Upper lobe of left lung (tissue), 6 donors: ENCODE measurements at places on chromosomes 4 and X. TPM values are rescaled to one million over a fixed set of nuclear protein-coding genes. Genes with fewer than 3 reads are reported as not detected.

- H3K4me3 ChIP-seq: no peak overlapping the region
- no peaks in the 10 kb centered on the region for H3K4me1 ChIP-seq
- H3K36me3 ChIP-seq: peaks cover 75% of the 10 kb centered on the region
- H3K27me3 ChIP-seq: no peaks in the 10 kb centered on the region
- H3K27ac ChIP-seq: no peak overlapping the region
Measured at GRCh38 chr4:2881431-2881830, 37.8 kb downstream of the ADD1 start.

DNA sequence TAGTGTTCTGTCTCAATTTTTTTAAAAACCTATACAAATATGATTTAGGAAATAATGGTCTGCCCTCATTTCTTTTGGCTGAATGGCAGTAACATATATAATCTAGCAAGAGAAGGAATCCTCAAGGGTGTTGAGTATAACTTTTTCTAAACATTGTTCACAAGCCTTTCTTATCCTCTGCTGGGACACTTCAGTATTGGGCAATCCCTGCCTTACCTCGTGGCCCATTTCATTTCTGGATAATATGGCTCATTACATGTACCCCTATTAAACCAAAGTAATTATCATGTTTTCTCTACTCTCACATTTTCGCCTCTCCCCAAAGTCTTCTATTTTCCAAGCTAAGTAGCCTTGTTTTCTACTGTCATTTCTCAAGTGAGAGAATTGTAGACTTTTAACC lies 110.8 kb upstream of the STIM2 start:
- no peaks in the 10 kb centered on the region for H3K4me1 ChIP-seq
- no peaks in the 10 kb centered on the region for H3K27me3 ChIP-seq
- no peak overlapping the region for H3K27ac ChIP-seq
- H3K36me3 ChIP-seq: no peaks in the 10 kb centered on the region
- H3K4me3 ChIP-seq: no peak overlapping the region
- no peak for DNase-seq

- H3K27me3 ChIP-seq: no peaks in the 10 kb centered on the region
- H3K4me3 ChIP-seq: no peak overlapping the region
- DNase-seq: no peak
- H3K4me1 ChIP-seq: no peaks in the 10 kb centered on the region
- no peaks in the 10 kb centered on the region for H3K36me3 ChIP-seq
Measured at GRCh38 chr4:145440292-145441007, 41.2 kb upstream of the SMAD1 start.

- no peaks in the 10 kb centered on the region for H3K36me3 ChIP-seq
- H3K27me3 ChIP-seq: no peaks in the 10 kb centered on the region
- DNase-seq: no peak
- H3K4me1 ChIP-seq: peaks cover 14% of the 10 kb centered on the region
- H3K4me3 ChIP-seq: no peak overlapping the region
Measured at GRCh38 chr4:140103676-140104075, 50.3 kb downstream of the MAML3 start.

GRCh38 chr4:84031401-84031800 lies 467.7 kb downstream of the NKX6-1 start:
- H3K4me1 ChIP-seq: no peaks in the 10 kb centered on the region
- no peak overlapping the region for H3K27ac ChIP-seq
- no peak overlapping the region for H3K4me3 ChIP-seq

The BTK gene
- 16.2 TPM for total RNA-seq

The SPANXA2 gene
- not detected for total RNA-seq

The CDS1 gene
- 39.8 TPM for total RNA-seq

The PABPC4L gene
- total RNA-seq: 1.0 TPM

The CXXC4 gene
- total RNA-seq: 0.46 TPM
